ENCODE measurements at places on chromosomes 6 and 20.

DNA sequence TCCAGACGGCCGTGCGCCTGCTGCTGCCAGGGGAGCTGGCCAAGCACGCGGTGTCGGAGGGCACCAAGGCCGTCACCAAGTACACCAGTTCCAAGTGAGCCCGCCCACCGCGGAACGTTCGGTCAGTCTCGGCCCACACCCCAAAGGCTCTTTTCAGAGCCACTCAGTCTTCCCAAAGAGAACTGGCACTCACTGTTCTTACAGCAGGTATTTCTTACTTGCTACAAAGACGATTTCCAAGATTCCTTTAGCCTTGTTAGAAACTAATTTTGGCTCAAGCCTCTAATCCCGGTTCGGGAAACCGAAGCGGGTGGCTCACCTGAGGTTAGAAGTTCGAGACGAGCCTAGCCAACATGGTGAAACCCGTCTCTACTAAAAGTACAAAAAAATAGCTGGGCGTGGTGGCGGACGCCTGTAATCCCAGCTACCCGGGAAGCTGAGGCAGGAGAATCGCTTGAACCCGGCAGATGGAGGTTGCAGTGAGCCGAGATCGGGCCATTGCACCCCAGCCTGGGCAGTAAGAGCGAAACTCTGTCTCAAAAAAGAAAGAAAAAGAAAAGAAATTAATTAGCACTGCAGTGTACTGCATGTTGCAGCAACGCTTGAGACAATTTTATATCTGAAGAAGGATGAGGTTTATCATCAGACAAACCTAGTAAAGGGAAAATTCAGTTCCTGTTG lies 73.1 kb downstream of the OR2B2 start:
- peak; percentile 69 for DNase-seq

DNA sequence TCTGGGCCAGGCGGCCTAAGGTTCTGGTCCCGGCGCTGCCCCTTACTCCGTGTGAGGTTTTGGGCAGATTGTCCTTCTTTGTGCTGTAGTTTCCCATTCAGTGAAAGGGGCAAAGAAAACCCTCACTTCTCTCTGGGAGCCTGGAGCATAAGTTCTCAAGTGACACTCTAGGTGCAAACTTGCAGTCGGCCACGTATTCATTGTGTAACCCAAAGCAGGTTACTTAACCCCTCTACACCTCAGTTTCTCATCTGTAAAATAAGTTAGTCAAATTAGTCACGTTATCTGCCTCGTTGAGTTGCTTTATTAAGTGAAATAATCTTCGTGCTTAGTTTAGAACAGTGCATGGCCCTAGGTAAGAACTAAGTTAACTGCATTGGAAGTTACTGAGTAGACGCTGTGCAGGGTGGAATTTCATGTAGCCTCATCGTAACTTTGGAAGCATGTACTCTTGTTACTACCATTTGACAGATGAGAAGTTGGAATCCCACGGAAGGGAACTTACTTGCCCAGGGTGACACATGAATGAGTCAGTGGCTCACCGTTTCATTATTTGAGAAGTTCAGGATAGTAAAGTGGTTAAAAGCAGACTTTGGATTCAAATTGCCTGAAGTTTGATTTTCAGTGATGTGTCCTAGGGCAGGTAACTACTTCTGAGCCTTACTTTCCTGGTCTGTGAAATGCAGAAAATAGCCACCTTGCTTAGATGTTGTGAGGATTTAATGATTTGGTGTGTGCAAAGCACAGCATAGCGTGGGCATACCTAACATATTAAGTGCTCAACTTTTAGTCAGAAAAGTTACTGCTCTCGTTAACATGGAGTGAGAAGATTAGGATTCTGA lies 556 bp upstream of the MROH8 start:
- no peak for DNase-seq

- DNase-seq, result no peak
These were observed 629.8 kb upstream of the AGPAT4 start for GRCh38 chr6:161903584-161904212.

- DNase-seq, result no peak
These were observed 57.9 kb downstream of the LY86 start for GRCh38 chr6:6646384-6646783.

GRCh38 chr20:42949950-42950349 lies 239.8 kb downstream of the PTPRT start:
- DNase-seq, result no peak

- no peak for DNase-seq
These were observed 135.9 kb downstream of the TMEM242 start for GRCh38 chr6:157187182-157188083.

DNA sequence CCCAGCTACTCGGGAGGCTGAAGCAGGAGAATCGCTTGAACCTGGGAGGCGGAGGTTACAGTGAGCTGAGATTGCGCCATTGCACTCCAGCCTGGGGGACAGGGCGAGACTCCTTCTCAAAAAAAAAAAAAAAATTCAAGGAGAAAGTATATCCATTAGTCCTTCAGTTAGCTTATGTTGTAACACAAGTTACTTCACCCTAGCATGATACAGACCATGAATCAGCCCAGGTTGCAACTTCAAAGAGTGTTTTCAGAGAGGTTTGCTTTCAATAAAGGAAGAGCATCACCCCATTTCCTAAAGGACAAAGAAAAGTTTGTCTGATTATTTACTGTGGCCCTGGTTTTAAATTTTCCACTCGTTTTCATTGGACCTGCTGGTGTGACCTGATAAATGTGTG lies 73.0 kb downstream of the SERAC1 start:
- no peak for DNase-seq

DNA sequence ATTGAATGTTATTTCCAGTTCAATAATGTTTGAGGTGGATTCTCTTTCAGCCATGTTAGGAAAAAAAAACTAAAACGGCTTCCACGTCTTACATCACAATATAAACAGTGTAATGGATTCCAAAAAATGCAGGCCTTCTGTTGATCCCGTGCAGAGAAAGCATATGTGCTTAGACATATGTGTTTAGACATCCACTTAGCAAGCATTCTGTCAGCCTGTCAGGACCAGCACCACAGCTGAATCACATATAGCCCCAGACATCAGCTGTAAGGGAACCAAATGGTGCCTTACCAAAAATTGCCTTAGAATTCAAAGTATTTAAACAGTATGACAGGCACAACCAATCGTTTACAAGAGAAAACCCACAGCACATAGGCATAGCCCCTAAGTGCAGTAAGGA lies 304.9 kb downstream of the EYA4 start:
- DNase-seq, result no peak

DNA sequence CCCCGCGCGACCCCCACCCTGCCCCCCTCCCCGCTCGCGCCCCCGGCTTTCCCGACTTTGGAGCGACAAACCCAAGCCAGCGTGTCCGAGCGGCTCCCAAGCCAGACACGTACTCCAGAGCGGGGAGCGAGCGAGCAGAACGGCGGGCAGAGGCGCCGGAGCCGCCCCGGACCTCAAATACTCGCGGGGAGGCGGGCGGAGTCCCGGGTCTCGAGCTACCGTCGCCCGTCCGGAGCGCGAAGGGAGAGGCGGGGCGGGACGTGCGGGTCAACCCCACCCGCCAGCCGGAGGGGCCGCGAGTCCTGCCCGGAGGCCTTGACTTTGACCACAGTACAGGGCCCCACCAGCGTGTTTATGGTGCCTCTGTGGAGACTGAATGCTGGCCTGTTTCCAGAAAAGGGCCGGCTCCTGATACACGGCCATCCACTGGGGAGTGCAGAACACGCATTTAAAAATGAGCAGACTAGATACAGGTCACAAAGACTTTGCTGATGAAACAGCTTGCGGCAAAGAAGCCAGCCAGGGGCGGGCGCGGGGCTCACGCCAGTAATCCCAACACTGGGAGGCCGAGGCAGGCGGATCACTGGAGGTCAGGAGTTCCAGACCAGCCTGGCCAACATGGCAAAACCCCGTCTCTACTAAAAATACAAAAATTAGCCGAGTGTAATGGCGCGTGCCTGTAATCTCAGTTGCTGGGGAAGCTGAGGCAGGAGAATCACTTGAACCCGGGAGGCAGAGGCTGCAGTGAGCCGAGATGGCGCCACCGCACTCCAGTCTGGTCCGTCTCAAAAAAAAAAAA lies at the start of gene SERPINB6:
TSS of gene SERPINB6 (minus strand) at position 148 of the 799 bp plus-strand sequence. CDS start 12,235 bp downstream, outside the sequence.
- DNase-seq, result peak; percentile 72

GRCh38 chr20:50296450-50297375 lies 106.1 kb downstream of the CEBPB start:
- no peak for DNase-seq

DNA sequence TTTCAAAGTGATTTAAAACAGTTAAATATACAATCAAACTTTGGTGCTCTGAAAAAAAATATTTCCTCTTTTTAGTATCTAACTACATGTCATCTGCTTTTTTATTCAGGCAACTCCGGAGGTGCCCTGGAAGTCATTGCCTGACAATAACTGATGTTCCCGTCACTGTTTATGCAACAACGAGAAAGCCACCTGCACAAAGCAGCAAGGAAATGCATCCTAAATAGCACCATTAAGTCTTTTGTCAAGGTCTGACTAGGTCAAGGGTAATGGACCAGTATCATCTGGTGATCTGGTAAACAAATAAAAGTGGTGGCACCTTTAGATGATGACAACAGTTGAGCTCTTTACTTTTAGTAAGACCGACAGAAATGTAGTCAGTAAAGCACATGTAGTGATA lies 13.2 kb downstream of the FAM229B start:
- DNase-seq, result no peak

DNA sequence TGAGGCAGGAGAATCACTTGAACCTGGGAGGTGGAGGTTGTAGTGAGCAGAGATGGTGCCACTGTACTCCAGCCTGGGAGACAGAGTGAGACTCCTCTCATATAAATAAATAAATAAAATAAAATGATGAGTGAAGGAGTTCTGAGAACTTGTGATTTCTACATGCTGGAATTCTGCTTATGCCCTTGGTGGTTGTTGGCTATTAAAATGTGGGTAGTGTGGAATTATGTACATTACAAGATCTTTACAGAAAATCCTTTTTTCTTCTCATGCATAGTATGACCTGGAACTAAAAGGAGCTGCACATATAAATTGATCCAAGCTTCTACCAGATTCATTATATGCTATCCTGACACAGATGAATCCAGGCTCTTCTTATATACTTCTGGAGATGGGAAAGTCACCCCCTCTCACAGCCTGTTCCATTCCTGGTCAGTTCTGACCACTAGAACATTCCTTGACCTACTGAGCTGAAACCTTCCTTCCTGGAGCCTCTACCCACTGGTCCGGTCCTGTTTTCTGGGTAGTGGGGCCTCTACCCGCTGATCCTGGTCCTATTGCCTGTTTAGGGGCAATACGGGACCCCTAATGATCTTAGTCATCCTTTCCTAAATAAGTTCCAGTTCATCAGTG lies 37.7 kb upstream of the TAF8 start:
- no peak for DNase-seq

DNA sequence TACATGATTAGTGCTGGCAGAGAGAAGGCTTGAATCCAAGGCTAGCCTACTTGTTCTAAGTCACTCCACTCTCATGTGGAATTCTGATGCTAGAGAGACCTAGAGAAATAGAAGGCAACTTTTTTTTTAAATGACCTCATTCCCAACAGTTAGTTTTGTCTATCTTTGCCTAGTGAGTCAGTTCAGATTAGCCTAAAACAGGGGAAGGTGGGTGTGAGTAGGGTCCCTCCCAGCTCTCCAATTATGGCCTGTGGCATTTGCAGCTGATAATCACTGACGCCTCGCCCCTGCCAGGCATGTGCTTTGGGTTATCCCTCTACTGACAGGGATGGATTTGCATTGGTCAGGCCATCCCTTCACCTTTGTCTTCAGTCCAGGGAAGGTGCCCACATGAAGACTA lies 13.6 kb downstream of the TXLNB start:
- DNase-seq, result no peak

- DNase-seq, result no peak
These were observed 12.2 kb downstream of the IGF2R start for GRCh38 chr6:159981071-159981402.

DNA sequence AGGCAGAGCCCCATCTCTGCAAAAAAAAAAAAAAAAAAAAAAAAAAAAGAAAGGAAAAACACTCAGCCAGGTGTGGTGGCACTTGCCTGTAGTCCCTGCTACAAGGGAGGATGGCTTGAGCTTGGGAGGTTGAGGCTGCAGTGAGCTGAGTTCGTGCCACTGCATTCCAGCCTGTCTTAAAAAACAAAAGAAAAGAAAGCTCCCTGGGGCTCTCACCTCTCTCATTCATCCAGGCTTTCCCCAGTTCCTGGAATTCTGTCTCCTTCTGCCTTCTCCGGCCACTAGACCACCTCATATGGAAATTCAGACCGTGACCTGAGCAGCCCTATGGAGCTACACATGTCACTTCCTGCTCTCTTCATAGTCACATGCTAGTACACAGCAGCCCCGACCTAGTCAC lies 101.1 kb upstream of the TAB2 start:
- DNase-seq, result no peak

GRCh38 chr6:80105972-80106417 lies 476 bp upstream of the BCKDHB start:
- no peak for DNase-seq

DNA sequence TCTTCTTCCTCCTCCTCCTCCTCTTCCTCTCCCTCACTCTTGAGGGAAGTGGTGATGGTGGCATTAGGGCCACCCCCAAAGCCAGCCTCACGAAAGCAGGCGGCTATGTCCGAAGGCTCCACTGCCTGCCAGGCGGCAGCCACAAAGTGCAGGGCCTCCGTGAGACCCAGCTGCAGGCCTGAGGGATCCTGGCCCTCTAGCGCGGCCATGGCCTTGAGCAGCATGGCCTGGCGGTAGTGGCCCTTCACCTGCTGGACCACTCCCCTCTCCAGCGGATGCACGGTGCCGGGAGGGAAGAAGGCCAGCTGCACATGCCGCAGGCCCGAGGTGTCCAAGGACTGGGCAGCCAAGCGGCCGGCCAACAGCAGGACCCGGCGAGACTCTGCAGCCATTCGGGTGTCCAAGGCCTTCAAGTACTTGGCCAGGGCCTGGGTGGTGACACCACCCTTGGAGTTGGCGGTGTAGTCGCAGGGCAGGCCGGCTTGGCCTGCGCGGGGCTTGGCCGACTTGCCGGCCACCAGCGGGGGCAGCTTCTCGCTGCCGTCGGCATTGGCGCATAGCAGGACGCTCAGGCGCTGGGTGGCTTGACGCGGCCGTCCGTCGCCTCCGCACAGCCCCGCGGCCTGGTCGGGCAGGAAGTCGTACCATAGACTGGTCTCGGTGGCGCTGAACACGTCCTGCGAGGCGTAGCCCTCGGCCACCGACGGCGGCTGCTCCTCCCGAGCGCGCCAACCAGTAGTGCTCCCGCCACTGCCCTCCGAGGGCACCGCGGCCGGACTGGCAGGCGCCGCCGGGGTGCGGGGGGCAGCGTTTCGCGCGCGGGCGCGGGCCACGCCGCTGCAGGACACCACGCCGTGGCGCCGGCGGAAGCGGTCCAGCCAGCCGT lies 1.1 kb downstream of the CENPB start:
- DNase-seq, result peak; percentile 51

GRCh38 chr6:41780551-41781365 lies at the start of gene PRICKLE4:
TSS of gene PRICKLE4 (plus strand) at chr6:41780782. CDS start at chr6:41783474, 2,692 bp downstream.
- DNase-seq, result peak; percentile 65

- DNase-seq, result no peak
These were observed 760.3 kb upstream of the NRSN1 start for GRCh38 chr6:23365732-23366131.

DNA sequence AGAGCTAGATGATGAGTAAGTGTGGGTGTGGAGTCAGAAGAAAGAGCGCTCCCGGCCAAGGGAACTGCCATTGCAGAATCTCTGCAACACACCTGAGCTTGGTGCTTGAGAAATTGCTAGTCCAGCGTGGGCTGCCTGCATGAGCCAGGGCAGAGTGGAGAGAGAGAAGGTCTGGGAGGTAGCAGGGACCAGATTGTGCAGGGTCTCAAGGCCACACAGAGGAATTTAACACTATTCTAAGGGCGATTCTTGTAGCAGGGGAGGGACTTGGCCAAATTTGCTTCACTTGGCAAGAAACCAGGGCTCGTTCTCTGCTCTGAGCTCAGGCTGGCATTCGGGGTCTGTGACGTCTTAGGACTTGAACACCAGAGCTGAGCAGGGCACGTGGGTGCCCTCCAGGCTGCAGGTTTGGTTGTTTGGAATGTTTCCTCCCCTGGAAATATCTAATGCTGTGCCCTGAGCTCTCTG lies 53.5 kb downstream of the BCAS4 start:
- DNase-seq, result no peak

Measured in pancreas (tissue), 10 donors.